Fibroblast of lung (primary cell): ENCODE measurements at places on chromosomes 13 and 19.

GRCh38 chr19:17027535-17027975 lies 945 bp upstream of the CPAMD8 start:
- no peak for DNase-seq

- no peak for DNase-seq
These were observed 116.1 kb downstream of the LRCH1 start for GRCh38 chr13:46668931-46669525.

- peak; percentile 36 for DNase-seq
These were observed 2.6 kb downstream of the ZNF71 start for GRCh38 chr19:56597696-56598095.

DNA sequence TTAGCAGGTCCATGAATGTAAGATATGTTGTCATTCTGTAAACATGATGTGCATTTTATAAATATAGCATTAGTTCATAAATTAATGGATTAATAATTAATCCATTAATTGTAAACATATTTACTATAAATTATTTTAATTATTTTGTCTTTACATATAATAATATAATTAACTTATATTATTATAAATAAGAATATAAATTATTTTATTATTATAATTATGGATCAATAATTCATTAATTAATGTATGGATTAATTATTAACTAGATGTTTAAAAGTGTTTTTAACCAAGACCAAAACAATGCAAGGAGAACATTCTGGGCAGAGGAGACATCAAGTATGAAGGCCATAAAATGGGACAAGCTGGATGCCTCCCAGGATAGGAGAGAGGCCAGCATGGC lies 72.0 kb downstream of the RUBCNL start:
- DNase-seq = no peak

GRCh38 chr19:39263912-39264305 lies 4.3 kb upstream of the IFNL2 start:
- no peak for DNase-seq

DNA sequence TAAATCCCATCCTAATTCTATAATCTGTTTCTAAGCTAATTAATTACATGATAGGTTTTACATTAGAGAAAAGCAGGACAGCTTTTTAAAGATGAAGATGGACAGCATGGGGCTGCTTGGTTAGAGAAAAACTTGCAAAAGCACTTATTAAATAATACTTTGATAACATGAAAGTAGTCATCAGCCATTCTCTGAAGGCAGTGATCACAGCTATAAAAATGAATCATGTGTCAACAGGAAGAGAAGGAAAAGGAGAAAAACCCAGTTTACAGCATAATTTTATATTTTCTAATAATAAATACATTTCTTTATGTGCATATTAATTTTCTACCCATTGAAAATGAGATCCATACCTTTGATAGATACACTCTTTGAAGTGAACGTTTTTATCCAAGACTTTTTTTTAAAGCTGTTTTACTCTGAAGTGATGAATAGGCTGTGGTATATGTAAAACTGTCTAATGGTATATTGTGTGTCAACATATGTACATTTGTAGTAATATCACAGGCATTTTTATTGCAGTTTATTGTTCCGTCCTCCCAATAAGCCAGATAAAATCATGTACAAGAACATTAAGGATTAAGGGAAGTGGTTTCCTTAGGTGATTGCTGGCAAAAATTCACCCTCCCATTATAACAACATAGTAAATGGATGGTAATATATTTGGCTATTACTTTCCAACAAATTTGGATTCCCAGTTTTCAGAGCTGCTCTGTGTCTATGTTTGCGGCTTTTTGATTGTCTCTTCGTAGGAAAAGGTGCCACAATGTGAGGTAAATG lies 1.3 kb upstream of the KLF5 start:
- DNase-seq = no peak

GRCh38 chr19:28929006-28929405 lies 283.9 kb downstream of the UQCRFS1 start:
- no peak for DNase-seq

GRCh38 chr19:46860846-46861690 lies at the start of gene ARHGAP35:
ARHGAP35 (plus strand) TSS chr19:46860997; CDS start chr19:46918676, 57,679 bp downstream.
- no peak for DNase-seq

- DNase-seq = peak; percentile 54
These were observed 5.2 kb upstream of the CEBPG start for GRCh38 chr19:33368074-33368864.

DNA sequence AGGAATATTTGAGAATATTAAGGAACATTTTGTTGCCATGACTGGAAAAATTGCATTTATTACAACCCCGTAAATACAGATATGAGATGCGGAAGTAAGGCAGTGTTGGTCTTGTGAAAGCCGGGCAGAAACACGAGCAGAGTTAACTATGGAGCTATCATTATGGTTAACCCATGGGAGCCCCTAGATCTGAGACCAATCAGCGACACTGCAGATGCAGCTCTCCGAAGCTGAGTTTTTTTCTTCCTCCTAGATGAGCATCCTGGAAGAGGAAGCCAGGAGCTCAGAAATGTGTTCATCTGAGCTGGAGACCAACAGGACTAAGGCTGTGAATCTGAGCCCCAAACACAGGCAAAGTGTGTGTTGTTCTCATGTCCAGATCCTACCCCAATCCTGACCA lies 123.0 kb upstream of the KL start:
- no peak for DNase-seq

GRCh38 chr19:947707-948539 lies 22.1 kb downstream of the ARID3A start:
- no peak for DNase-seq

GRCh38 chr19:17590866-17591265 lies 35.4 kb downstream of the COLGALT1 start:
- no peak for DNase-seq

DNA sequence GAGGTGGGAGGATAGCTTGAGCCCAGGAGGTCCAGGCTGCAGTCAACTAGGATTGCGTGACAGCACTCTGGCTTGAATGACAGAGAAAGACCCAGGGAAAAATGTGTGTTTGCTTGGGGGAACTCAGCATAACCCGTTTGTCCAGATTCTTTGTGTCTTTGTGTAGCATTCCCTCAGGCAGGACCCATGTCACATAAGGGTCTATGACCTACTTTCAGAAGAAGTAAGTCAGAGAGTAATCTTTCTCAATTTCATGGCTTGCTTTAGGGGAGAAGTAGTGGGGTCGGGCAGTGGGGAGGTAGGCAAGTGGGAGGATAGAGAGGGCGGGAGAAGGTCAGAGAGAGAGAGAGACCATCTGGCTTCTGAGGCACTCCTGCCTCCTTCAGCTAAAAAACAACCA lies 11.9 kb upstream of the PSPC1 start:
- DNase-seq = no peak

DNA sequence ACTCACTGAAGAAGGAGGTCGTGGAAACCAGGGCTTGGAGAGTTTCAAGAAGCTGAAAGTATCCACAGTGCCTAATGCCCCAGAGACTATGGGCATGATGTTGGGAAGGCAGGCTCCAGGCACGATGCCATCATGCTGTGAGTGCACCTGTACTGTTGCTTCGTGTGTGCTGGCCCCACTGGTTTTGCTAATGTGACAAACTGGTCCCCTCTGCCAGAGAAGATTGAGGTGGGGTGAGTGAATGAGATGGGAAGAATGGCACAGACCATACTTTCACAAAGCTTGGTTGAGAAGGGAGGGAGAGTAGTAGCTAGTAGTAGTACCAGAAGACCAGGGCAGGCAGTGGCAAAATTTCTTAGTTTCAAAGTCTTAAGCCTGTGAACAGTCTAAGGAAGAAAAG lies 19.0 kb upstream of the POP4 start:
- DNase-seq = no peak

- no peak for DNase-seq
These were observed 21.9 kb upstream of the CCDC124 start for GRCh38 chr19:17910791-17911360.

DNA sequence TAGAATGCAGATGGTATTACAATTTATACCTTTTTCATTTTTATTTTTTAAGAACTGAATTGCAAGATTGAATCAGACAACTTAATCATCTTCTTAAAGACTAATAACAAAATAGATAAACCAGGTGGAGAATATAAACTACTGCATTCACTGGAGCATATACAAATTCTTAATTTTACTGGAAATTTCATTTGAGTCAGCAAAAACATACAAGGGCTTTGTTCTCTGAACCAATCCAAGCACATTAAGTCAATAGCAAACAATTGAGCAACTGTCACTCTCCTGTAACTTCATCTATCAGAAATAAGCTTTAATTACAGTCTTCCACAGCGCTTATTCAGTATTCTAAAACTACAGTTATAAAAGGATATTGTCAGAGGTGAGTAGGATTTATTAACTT lies 167.4 kb upstream of the OBI1 start:
- no peak for DNase-seq

GRCh38 chr13:28246891-28247290 lies 108.5 kb downstream of the PAN3 start:
- peak; percentile 61 for DNase-seq

DNA sequence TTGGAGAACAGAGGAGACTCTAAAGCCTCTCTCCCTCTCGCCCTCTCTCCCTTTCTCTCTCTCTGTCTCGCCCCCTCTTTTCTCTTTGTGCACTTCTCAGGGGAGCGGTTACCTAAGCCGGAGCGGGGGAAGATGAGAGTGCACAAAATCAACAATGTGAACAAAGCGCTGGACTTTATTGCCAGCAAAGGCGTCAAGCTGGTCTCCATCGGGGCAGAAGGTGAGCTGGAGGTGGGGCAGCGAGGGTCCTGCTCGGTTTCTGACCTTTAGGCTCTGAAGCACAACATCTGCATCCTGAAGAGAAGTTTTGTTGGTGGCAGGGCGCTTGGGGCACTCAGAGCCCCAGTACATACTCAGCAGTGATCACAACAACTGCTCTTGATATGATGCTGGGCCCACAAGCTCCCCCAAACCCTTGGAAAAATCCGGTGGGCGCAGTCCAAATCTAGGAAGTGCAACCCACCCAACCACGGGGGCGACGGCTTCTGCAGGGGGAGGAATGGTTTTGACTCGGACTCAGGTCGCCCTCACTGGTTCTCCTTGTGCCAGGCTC lies 43.3 kb downstream of the CAPN12 start:
- DNase-seq = no peak

DNA sequence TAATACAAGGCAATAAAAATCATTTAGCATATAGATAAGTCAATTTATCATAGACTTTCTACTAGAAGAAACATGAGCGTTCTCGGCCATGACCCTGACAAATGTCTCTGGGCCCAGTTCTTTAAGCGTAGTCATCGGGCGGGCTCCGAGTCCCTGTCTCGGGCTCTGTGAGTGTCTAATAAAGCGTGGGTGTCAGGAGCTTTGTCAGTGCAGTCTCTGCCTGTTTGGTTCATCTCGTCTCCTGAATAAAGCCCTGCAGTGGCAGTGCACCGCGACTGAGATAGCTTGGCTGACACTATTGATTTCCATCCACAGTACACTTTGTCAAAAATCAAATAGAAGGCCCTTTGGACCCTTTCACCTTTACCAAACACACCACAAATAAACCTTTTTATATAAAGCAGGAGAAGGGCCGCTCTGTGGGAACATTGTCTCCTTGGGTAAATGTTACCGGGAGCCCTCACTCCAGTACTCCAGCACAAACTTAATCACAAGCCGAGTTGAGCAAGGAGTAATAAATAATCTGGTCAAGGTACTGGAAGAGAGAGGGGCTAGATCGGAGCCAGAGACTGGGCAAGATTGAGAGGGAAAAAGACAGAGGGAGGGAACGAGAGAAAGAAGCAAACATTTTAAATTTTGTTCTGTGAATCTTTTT lies 368.2 kb upstream of the TSHZ3 start:
- DNase-seq = no peak

- peak; percentile 12 for DNase-seq
These were observed 12.4 kb downstream of the CHAF1A start for GRCh38 chr19:4414800-4415321.

DNA sequence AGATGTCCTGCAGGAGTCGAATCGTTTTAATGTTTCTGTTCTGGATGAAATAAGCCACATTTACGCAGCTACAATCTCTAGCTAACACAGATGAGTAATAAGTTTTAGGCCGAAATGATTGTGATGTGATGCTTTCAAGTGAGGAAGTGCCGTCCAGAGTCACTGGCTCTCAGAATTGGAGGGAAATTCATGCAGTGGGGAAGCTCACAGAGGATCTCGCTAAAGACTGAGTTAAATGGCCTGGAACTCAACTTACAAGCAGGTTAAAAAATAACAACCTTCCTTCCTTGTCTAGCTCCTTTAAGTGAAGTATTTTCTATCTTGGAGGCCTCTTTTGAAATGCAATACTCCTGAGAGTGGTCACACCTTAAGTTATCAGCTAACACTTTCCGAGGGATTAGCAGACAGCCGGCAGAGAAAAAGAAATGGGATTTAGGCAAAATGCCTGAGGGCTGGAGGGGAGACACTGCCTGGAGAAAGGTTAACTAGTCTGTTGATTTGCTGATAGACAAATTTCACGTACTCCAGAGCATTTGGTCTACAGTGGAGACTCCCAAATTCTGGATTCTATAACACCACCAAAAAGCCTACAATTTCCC lies 74.2 kb downstream of the IRS2 start:
- no peak for DNase-seq

- DNase-seq = peak; percentile 83
These were observed 39.3 kb upstream of the GAS6 start for GRCh38 chr13:113902986-113903775.

DNA sequence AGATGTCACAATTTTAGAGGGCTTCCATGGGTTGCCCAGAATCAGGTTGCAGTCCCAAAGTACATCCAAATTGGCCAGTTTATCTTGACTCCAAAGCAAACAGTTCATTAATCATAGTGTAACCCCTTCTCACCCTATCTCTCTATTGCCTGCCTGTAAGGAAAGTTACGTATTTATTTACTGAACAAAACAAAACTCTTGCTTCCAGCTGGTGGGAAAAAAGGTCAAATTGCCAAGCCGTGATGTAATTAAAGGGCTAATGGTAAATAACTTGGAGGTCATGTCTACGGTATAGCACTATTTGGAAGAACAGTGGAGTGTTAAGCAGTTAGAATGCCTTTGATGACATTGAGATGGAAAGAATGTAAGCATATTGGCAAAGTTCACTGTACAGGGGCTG lies 214.0 kb downstream of the DLEU7 start:
- peak; percentile 33 for DNase-seq

DNA sequence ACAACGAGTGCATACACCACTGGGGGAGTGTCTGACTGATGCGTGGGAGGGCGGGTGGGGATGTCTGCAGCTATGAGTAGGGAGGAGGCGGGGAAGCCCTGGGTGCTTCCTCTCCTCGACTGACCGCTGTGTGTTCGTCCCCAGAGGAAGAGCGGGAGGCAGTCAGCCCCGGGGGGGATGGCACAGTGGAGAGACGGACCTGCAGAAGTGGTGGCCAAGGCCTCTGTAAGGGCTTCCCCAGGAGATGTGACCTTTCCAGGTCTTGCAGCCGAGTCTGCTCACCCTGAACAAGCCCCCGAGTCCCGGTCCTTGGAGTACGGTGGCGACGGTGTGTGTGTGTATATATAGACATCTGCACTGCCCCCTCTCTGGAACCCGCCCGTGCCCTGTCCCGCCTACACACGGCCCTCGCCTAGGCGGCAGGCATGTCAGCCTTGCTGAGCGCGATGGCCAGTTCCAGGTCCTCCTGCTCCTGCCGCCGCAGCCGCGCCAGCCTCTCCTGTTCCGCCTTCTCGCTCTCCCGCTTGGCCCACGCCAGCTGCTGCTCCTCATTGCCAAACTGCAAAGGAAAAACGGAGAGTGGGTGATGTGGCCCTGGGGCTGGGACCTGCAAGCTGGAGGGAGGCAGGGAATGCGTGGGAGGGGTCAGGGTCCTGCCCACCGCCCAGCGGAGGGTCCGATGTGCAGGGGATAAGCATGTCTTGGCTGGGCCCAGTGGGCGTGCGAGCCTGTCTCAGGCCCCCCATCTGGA lies 30.8 kb downstream of the KLF2 start:
- peak; percentile 19 for DNase-seq
